T-helper 17 cell (primary cell): ENCODE measurements at places on chromosomes 6 and 20.

- no peak for DNase-seq
Observed at GRCh38 chr6:150640556-150641209, 41.0 kb downstream of the PLEKHG1 start.

DNA sequence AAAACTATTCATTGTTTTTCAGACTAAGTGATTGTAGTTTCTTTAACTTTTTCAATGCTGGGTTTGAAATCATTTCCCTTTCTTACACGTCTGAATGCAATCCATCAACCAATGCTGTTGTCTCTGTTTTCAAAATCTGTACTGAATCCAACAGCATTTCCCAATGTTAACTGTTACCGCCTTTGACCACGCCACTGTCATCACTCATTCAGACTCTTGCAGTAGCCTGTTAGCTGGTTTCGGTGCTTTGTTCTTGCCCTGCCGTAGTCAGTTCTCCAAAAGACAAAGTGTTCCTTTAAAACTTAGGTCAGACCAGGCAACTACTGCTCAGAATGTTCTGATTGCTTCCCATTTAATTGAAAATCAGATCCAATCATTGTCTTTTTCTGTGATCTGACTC lies 131.3 kb downstream of the PLCB4 start:
- DNase-seq: no peak

GRCh38 chr6:31558631-31559500 lies 11.5 kb downstream of the NFKBIL1 start:
- peak; percentile 32 for DNase-seq

DNA sequence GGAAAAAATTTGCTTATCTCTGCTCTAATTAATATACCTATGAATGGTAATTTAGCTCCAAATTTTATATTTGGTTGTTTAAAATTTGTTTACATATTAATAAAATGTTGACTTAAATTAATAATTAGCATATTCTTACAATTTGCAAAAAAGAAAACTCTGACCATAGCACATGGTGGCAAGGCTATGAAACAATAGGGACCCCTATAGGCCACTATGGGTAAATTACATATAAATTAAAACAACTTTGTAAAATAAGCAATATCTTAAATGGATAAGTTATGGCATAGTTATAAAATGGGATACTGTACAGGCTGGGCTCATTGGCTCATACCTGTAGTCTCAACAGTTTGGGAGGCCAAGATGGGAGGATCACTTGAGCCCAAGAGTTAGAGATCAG lies 76.0 kb downstream of the MKKS start:
- DNase-seq: no peak

- DNase-seq: no peak
Observed at GRCh38 chr6:141956868-141957267, 175.9 kb upstream of the GJE1 start.

DNA sequence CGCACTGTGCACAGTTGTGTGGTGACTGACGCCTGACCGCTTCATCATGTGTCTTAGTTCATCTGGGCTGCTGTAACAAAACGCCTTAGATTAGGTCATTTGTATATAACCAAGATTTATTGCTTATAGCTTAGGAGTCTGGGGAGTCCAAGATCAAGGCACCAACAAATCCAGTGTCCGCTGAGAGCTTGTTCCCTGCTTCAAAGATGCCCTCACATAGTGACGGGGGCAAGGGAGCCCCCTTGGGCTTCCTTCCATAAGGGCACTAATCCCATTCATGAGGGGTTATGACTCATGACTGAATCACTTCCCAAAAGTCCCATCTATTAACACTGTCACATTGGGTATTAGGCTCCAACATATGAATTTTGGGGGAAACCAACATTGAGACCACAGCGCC lies 34.6 kb downstream of the CYP24A1 start:
- DNase-seq: no peak

- DNase-seq: no peak
Observed at GRCh38 chr6:74000666-74001490, 304.9 kb downstream of the CD109 start.

DNA sequence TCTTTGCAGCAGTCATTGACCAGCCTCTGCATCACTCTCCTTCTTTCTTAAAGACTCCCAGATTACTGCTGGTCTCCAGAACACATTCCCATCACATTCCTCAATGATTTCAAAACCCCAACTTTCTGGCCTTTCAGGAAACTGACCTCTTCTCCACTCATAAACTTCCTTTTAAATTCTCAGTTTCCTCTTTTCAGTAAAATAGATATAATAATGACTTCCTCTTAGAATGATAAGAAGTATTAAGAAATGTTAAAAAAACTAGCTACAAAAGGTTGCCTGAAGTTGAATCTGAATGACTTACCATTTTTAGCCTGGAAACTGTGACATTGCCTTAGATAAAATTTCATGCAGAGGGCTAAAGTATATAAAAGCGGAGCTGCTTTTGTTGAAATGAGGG lies 239.3 kb downstream of the OGFRL1 start:
- no peak for DNase-seq

GRCh38 chr20:58028123-58028522 lies 200.3 kb downstream of the ANKRD60 start:
- no peak for DNase-seq

- DNase-seq: no peak
Observed at GRCh38 chr6:156262014-156262413, 515.2 kb upstream of the ARID1B start.

- no peak for DNase-seq
Observed at GRCh38 chr6:130524552-130524951, 158.7 kb downstream of the TMEM200A start.

- DNase-seq: no peak
Observed at GRCh38 chr6:40425192-40425919, 161.8 kb downstream of the LRFN2 start.
